ENCODE measurements at places on chromosomes 12 and 14. TPM values are rescaled to one million over a fixed set of nuclear protein-coding genes. Genes with fewer than 3 reads are reported as not detected.

DNA sequence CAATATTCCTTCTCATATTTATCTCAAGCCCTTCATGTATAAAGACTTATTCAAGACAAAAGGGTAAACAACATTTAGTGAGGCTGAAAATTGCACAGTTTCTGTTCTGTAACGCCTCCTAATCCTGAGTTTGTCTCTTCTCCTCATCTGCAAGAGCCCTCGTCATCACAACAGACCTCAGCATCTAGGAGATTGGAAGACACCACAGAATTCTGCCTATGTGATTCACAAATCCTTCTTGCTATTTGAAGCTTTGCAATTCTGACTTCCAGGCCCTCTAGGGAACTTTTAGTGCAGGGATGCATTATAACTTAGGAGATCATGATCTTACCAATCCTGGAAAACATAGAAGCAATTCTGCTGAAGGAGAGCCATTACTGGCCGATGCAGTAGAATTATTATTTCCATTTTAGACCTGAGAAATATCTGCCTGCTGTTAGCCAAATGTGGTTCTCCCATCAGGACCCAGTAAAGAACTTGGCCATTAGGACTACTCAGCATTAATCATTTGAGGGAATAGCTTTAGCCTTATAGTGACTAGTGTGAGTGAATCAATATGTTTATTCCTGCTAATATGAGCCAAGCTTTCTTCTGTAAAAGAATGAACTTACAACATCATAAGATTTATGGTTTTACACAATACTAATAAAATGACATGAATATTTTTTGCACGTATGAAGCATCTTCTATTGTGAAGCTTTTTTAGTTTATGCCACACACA is 119.5 kb downstream of the ANO4 start:
- no peak for DNase-seq

- DNase-seq, result no peak
Observed at GRCh38 chr12:94570161-94570560, 80.2 kb downstream of the TMCC3 start.

DNA sequence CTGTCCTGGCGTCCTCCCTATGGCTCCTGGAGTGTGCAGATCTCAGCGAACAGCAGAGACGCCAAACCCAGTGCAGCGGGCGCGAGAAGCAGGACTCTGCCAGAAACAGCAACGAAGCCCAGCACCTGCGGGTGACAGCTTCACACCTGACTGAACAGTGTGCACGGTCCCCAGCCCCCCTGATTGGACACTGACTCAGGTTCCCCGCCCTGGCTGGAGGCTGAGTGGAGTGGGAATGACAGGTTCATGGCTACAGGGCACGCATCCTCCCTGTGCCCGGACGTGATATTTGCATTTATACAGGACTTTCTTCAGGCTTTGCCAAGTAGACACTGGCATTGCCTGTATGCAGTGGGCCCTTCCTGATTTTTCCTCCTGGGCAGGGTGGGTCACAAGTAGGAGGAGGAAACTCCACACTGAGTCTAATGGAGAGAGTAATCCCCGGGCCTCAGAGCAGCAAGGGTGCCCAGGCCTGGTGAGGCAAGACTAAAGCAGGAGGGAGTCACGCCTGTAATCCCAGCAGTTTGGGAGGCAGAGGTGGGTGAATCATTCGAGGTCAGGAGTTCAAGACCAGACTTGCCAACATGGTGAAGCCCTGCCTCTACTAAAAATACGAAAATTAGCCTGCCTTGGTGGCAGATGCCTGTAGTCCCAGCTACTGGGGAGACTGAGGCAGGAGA is 71.6 kb downstream of the ASCL4 start:
- no peak for DNase-seq

Gene PKP2
- not detected for polyA plus RNA-seq

DNA sequence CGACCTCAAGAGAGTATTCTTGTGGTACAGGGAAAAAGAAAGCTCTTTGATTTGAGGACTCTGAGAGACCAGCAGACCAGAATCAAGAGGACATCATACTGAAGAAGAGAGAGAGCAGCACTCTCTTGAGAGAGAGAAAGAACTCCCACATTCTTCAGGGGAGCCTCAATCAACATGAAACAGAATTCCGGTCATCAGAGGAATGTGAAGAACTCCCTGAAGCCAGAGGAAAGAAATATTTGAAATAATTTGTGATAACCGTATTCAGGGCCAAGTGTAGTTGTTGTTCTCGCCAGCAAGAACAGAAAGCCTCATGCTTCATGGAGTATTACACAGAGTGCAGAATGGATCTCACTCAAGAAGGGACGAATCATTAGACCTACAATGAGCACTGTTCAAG is 363.8 kb upstream of the TMEM132C start:
- no peak for DNase-seq

DNA sequence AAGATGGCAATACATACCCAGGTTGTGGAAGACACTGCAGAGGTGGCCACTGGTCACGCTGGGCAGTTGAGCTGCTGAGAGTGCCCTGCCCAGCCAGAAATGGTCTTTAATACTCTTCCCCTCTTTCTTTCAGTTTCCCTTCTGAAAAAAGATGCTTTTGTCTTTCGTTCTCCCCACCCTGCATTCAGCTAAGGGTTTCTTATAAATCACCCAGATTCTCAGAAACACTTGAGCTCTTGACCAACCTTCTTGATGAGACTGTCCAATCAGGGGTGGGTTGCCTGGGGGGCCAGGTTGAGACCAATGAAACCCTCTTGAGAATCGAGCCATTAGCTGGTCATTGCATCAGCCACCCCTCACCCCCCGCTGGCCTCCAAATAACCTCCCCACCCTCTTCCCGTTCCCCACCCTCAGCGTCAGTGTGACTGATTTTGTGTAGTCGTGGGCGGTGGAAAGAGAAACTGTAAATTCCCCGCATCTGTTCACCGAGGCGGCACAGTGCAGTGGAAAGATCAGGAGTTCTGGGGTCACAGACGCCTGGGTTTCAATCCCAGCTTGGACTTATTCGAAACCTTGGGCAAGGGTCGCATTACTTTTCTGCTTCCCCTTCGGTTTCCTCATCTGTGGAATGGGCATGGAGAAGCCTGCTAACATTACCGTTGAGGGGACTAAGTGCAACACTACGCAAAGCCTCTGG is 52.3 kb downstream of the SLC25A47 start:
- DNase-seq, result peak; percentile 96

Gene CHST11
- 3.6 TPM for polyA plus RNA-seq

Gene SLC4A8
- 6.6 TPM for polyA plus RNA-seq

Measured in AG04450 (cell line).